ENCODE measurements at places on chromosomes 2 and 18. TPM values are rescaled to one million over a fixed set of nuclear protein-coding genes. Genes with fewer than 3 reads are reported as not detected.

Gene RPRM
- total RNA-seq: not detected

DNA sequence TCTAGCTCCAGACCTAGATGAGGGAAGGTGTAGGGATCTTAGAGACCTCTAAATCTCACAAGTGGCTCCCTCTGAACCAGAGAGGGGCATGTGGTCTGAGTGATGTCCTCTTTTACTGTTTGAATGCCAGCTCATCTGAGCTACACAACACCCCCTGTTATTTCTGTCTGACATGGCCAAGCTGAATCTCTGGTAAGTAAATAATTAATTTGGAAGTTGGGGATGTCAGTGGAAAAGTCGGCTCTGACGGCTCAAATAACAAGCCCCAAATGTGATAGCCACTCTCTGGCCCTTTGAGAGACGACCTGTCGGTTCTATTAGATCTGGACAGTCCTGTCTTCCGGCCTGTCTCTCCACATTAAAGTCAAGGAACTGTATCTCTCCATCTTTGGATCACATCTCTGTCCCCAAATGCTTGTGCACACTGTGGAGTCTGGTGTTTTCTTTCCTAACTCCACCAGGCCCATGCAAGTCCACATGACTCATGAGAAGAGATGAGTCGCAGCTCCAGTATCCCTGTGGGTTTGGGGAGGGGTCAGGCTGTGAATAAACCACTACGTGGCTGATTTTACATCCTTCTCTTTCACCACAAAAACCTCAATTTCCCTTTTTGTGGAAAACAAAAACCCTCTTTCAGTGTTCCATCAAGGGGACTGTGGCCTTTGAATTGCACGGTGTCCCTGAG is 52.5 kb downstream of the SETBP1 start:
- no peak for DNase-seq
- peaks cover 50% of the 10 kb centered on the region for H3K4me1 ChIP-seq
- peaks cover 3% of the 10 kb centered on the region for H3K36me3 ChIP-seq
- H3K27me3 ChIP-seq: no peaks in the 10 kb centered on the region
- no peak overlapping the region for H3K4me3 ChIP-seq

DNA sequence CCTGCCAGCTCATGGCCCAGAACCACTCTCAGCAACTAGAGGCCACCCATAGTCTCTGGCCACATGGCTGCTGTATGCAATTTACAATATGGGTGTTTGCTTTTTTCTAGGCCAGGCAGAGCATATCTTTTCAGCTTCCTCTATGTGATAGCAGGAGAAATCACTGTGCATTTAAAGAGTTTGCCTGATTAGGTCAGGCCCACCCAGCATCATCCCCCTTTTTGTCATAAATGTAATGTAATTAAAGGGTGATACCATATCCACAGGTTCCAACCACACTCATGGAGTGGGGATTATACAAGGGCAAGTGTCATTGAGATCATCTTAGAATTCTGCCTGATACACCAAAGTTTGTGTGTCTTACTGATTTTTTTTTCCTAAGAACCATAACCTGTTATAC is 71.7 kb upstream of the TTC21B start:
- H3K27me3 ChIP-seq: no peaks in the 10 kb centered on the region
- no peak overlapping the region for H3K27ac ChIP-seq
- H3K36me3 ChIP-seq: no peaks in the 10 kb centered on the region
- H3K4me3 ChIP-seq: no peak overlapping the region

Gene EIF5B
- 46.3 TPM for total RNA-seq

GRCh38 chr2:128292599-128293425 is 25.9 kb downstream of the HS6ST1 start:
- H3K4me3 ChIP-seq: no peak overlapping the region
- H3K27me3 ChIP-seq: no peaks in the 10 kb centered on the region
- DNase-seq: peak; percentile 85
- peaks cover 5% of the 10 kb centered on the region for H3K4me1 ChIP-seq
- H3K36me3 ChIP-seq: peaks cover 2% of the 10 kb centered on the region

DNA sequence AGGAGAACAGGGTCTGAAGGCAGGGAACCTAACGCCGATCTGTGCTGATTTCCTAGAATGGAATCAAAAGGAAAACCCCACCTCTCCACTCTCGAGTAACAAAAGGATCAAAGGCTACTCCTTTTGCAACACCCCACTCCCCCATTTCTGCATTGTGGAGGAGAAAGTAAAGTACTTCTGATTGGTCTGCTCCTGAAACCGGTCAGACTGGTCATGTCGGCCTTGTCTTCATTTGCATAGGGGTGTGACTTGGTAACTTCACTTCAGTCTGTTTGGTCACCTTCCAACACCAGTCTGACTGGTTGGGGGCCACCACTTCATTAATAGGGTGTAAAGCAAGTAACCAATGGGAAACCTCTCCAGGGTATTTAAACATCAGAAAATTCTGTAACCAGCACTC is 771.9 kb downstream of the ERBB4 start:
- peaks cover 2% of the 10 kb centered on the region for H3K36me3 ChIP-seq
- H3K4me1 ChIP-seq: peaks cover 4% of the 10 kb centered on the region
- no peak overlapping the region for H3K4me3 ChIP-seq
- no peaks in the 10 kb centered on the region for H3K27me3 ChIP-seq
- no peak overlapping the region for H3K27ac ChIP-seq

DNA sequence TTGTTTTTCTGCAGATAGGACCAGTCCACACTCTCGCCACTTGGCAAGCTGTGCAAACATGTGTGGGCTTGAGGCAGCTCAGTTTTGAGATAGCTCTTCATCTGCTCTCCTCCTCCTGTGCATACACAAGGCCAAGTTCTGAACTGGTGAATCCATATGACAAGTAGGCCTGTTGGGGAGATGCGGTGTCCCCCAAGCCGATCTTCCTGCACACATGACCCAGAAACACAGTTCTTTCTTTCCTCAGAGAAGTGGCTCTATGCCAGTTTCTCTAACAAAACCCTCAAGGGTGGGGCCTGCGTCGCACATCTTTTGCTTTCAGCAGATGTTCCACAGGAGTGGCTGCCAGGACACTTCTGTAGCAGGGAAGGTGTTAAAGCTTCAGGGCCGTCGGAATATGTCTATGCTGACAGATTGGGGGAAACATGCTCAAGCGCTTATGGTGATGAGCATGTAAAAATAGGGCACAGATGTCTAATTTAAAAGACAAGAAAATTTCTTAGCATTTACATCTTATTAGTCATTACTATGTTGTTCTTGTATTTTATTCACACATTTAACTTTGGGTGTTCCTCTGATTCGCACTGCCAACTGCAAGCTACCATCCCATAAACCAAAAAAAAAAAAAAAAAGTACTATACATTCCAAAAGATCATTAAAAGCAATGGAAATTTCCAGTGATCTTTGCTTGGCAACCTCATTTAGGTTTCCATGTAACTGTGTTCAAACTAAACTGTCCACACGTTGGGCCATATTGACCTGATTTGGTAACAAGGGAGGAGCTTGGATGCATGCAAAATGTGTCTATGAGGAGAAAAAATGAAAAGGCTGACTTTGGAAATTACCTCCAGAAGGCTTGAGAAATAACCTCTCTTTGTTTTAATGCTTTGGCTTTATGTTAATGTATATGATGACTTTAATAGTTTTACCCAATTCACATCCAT is 1055.5 kb upstream of the KLHL29 start:
- no peaks in the 10 kb centered on the region for H3K36me3 ChIP-seq
- no peaks in the 10 kb centered on the region for H3K27me3 ChIP-seq
- H3K4me3 ChIP-seq: no peak overlapping the region
- H3K4me1 ChIP-seq: no peaks in the 10 kb centered on the region

Gene RGPD4
- total RNA-seq: 0.10 TPM

DNA sequence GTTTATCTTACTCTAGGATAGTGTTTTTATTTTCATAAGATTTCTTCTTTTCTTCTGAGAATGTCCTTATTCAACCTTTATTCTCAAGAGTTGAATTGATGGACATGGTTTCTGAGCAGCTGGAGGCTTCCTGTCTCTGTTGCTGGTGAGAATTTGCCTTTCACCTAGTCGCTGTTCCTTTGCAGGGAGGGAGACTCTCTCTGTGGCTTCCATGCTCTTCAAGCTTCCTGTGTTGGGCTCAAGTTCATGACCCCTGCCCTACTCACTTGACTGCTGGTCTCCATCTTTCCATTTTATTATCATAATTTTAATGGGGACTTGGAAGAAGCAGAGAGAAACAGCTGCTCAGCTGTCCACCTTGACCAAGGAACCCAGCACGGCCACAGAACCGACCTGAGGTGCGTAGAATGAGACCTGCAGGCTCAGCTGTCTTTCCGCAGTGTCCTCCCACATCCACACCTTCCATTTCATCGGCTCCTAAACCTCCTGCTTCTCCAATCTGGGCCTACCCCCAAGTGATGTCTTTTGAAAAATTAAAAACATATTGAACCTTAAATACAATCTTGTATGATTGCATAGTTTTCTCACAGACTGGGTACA is 24.2 kb downstream of the TMEM18 start:
- DNase-seq: no peak
- H3K27me3 ChIP-seq: peaks cover 2% of the 10 kb centered on the region
- H3K27ac ChIP-seq: no peak overlapping the region
- peaks cover 4% of the 10 kb centered on the region for H3K4me1 ChIP-seq

GRCh38 chr2:29615183-29615582 is 306.2 kb downstream of the ALK start:
- no peaks in the 10 kb centered on the region for H3K36me3 ChIP-seq
- no peak overlapping the region for H3K4me3 ChIP-seq
- no peaks in the 10 kb centered on the region for H3K4me1 ChIP-seq
- peaks cover 11% of the 10 kb centered on the region for H3K27me3 ChIP-seq
- no peak for DNase-seq

GRCh38 chr2:63818271-63818670 is 23.4 kb upstream of the UGP2 start:
- H3K4me3 ChIP-seq: no peak overlapping the region
- no peak for DNase-seq
- no peaks in the 10 kb centered on the region for H3K27me3 ChIP-seq
- H3K27ac ChIP-seq: no peak overlapping the region
- peaks cover 21% of the 10 kb centered on the region for H3K4me1 ChIP-seq
- H3K36me3 ChIP-seq: no peaks in the 10 kb centered on the region

DNA sequence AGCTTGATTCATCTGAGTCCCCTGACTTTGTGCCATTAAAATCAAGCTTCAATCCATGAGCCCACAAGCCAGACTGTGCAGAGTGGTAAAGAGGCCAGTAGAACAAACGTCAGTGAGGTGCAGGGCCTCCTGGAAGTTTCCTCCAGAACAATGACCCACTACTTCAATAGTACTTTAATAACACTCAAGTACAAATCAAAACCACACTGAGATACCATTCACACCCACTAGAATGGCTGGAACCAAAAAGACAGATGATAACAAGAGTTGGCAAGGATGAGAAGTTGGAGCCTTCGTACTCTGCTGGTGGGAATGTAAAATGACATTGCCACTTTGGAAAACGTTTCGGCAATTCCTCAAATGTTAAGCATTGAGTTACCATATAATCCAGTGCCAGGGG is 181.1 kb downstream of the TMEM163 start:
- no peaks in the 10 kb centered on the region for H3K4me1 ChIP-seq
- no peak overlapping the region for H3K4me3 ChIP-seq
- no peaks in the 10 kb centered on the region for H3K27me3 ChIP-seq
- no peaks in the 10 kb centered on the region for H3K36me3 ChIP-seq

DNA sequence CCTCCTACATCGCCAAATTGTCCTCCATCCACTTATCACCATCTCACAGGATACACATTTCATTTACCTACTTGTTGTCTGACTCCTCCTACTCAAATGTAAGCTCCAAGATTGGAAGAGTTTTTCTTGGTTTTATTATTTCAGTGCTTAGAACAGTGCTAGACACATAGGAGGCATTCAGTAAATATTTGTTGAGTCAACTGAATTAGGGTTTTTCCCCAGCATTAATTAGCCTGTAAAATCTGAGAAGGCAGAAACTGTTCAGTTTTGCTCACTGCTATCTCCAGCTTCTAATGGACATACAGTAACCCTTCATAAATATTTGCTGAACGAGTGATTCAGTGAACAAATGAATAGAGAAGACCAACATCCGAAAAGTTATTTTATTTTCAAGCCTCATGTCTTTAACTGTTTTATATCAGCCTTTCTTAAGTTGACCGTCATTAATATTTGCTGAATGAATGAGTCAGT is 800 bp downstream of the TTC21B start:
- H3K27ac ChIP-seq: no peak overlapping the region
- H3K27me3 ChIP-seq: no peaks in the 10 kb centered on the region
- no peak for DNase-seq

Gene KRTCAP3
- total RNA-seq: 1.4 TPM

Data from chondrocyte (in vitro differentiated cells).